ENCODE measurements at places on chromosomes 4 and X.

DNA sequence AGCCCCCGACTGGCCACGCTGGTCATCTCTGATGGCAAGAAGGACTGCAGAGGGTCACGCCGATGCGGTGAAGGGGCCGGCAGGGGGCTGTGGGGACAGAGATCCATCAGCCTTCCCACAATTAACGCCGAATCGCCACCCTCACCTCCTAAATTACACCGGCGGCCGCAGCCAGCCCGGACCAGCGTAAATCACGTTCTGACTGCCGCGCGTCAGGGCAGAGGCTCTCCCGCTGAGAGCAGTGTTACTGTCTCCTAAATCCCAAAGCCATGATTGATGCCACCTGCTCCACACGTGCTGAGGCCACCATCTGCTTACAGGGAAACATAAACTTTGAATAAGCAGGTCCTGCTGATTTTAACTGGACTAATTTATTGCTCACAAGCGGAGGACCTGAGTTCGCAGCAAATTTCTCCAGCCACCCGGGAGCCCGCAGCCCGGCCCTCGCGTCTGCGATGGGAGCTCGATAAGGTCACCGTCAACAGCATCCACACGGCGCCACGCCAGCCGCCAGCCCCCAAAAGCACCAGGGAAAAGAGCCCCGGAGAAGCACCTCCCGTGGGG, 127.3 kb upstream of the NKX1-1 start:
- no peak for DNase-seq

GRCh38 chr4:65139998-65140397, 530.3 kb downstream of the EPHA5 start:
- no peak for DNase-seq

DNA sequence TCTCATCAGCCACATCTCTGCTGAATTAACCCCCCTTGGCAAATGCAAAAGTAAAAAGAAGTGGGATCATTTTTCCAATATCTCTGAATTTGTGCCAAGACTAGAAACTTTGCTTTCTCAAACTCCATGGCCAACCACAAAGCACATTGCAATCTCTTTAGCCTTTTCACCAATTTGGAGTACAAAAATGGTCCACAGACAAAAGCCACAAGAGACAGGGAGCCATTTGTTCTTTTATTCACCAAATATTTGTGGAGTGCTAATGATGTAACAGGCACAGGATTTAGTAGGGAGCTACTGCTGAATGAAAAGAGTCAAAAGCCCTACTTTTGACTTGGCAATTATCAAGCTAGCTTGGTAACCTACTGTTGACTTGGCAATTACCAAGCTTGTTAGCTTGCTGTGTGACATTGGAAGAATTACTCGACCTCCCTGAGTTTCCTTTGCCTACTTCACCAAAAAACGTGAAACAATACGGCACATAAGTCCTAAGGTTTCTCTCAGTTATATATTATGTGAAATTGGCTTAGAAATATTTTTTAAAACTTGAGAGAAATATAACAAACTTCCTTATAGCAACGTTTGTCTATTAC, 97.1 kb upstream of the KLF3 start:
- no peak for DNase-seq

- DNase-seq: no peak
Observed at GRCh38 chrX:48493890-48494364, 14.9 kb upstream of the PORCN start.

DNA sequence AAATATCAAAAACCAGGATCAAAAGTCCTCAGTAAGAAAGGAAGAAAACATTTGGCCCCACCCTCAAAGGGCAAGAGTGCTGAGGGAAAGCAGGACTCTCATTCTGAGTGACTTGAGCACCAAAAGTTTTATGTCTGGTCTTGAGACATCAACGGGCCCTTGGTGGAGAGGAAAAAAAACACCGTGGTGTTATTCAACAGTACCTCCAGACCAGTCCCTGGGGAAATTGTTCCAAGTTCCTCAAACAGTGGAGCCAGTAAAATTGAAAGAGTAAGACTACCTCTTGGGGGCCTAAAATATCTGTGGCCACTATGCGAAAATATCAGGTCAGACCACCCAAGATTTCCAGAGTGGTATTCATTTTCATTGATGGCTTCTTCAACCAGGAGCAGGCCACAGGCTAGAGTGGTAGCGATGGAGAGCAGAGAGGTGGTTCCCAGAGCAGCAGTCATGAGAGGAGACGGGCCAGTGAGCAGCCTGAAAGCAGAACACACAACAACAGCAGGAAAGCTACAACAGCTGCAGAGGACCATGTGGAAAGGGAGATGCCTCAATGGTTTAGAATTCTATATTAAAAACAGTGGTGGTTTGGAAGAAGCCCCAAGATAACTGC, 63.7 kb upstream of the RPL34 start:
- DNase-seq: no peak

GRCh38 chrX:139892512-139892911, 40.3 kb downstream of the ATP11C start:
- no peak for DNase-seq

GRCh38 chr4:78292341-78292740, 235.2 kb downstream of the FRAS1 start:
- no peak for DNase-seq

GRCh38 chr4:32560306-32560705, 1840.1 kb downstream of the PCDH7 start:
- no peak for DNase-seq

DNA sequence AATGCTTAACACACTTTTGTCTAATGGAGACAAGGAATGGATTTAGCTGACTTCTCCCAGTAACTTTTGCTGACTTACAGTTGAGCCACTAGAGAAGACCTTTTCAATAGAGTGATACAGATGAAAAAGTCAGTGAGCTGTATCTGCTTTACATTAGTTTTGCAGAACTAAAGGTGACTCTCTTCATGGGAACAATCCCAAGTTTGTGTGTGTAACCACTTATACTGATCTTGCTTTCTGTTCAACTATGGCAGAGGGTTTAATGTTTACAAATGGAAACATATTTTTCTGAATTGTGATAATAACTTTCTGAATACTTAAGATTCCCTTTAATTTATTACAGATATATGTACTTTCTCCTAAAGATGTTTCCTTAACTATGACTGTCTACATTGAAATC, 182.6 kb upstream of the PUDP start:
- no peak for DNase-seq

- no peak for DNase-seq
Observed at GRCh38 chr4:173525118-173526011, 4.7 kb downstream of the HAND2 start.

GRCh38 chr4:887034-887763, 44.9 kb downstream of the GAK start:
- no peak for DNase-seq
